ENCODE measurements at places on chromosomes 11 and 22. TPM values are rescaled to one million over a fixed set of nuclear protein-coding genes. Genes with fewer than 3 reads are reported as not detected.

The SHISAL1 gene
- 5.7 TPM for total RNA-seq

The BACE1 gene
- total RNA-seq = 41.5 TPM

The BLID gene
- total RNA-seq = 16.6 TPM

The C11orf42 gene
- total RNA-seq = not detected

The HTR3A gene
- total RNA-seq = not detected

The UBQLNL gene
- 0.13 TPM for total RNA-seq

The TECTA gene
- 0.40 TPM for total RNA-seq

The SERGEF gene
- total RNA-seq = 37.9 TPM

The ZP1 gene
- total RNA-seq = not detected

The FAM168A gene
- total RNA-seq = 13.6 TPM

The MOGAT2 gene
- not detected for total RNA-seq

The OR6T1 gene
- not detected for total RNA-seq

The KCNJ1 gene
- 0.06 TPM for total RNA-seq

The OR8D1 gene
- total RNA-seq = not detected

The UBQLN3 gene
- total RNA-seq = 0.13 TPM

The SYCE3 gene
- not detected for total RNA-seq

The GLB1L2 gene
- not detected for total RNA-seq

The ZNF280A gene
- not detected for total RNA-seq

The AQP11 gene
- total RNA-seq = 0.56 TPM

The LRRC32 gene
- 126 TPM for total RNA-seq

The GLYATL2 gene
- 1.2 TPM for total RNA-seq

Data from aortic smooth muscle cell (primary cell).